Vagina (tissue), 2 donors: ENCODE measurements at places on chromosomes 6 and 20.

DNA sequence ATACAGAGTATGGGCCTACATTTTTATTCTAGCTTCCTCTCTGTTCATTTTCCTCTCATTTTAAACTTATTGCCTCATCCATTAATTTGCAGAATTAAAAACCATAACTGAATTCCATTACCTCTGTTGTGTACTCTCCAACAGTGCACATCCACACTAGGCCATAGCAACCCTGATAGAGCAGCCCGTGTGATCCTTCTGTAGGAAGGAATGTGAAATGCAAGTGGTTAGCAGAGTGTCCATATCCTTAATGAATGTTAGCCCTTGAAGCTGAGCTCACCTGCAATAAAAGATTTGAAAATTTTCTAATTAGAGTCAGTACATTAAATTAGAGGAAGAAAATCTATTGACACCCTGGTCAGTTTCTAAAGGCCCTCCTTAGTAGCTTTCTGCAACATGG lies 6.5 kb upstream of the GRIK2 start:
- DNase-seq = no peak

DNA sequence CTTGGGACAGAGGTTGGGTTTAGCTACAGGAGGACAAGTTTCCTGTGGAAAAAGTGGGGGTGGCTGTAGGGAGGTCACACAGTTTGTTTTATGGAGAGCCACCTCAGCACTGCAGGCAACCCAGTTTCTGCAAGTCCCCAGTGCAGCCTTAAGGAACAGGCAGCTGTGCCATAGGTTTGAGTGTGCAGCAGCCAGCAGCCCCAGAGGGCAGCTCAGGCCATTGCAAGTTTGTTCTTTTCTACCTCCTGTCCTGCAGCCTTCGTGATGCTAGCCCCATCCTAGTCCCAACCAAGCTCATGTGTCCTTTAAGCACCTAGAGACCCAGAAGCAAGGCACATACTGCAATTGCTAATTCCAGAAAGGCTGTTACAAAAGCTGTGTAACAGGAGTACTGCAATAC lies 58.8 kb downstream of the ZBTB9 start:
- no peak for DNase-seq

DNA sequence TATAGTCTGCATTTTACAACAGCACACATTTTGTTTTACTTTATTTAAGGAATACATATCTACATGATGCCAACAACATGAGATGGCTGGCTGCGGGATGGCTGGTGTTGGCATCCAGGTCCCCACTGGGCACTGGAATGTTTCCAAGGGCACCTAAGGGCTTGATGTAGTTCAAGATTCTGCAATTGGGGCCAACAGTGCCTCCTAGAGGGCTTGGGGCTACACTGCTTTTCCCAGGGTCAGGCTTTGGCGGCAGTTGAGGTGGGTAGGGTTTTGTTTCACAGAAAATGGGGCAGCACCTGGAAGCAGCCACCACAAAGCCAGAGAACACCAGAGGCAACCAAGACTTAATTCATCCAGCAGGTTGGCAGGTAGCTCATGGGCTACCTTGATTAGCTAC lies 202.2 kb upstream of the PRND start:
- DNase-seq = no peak

DNA sequence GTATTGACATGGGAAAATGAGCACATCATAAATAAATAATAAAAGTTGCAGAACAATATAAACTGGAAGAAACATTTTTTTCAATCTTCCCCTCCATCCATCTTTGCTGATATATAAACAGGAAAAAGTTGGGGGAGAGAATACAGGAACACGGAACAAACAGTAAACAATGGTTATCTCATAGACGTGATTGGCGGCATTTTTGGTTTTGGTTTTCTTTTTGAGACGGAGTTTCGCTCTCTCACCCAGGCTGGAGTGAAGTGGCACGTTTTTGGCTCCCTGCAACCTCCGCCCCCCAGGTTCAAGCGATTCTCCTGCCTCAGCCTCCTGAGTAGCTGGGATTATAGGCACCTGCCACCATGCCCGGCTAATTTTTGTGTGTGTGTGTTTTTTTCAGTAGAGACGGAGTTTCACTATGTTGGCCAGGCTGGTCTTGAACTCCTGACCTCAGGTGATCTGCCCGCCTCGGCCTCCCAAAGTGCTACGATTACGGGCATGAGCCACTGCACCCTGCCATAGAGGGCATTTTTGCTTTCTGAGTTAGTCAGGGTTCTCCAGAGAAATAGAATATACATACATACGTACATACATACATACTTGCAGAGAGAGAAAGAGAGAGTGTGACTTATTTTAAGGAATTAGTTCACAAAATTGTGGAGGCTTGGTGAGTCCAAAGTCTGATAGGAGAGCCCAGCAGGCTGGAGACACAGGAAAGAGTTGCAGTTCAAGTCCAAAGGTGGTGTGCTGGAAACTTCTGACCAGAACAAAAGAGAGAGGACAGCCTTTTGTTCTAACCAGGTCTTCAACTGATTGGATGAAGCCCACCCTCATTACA lies 22.6 kb downstream of the GNL1 start:
- no peak for DNase-seq

GRCh38 chr20:17808357-17808756 lies 108.6 kb downstream of the BANF2 start:
- no peak for DNase-seq

GRCh38 chr20:45924391-45925261 lies 9.9 kb upstream of the PCIF1 start:
- no peak for DNase-seq

GRCh38 chr6:109625199-109625598 lies 65.8 kb downstream of the AK9 start:
- DNase-seq = no peak

- DNase-seq = no peak
Measured at GRCh38 chr6:91132461-91132860, 545.6 kb upstream of the MAP3K7 start.

- DNase-seq = no peak
Measured at GRCh38 chr6:167797476-167798265, 29.0 kb upstream of the AFDN start.

- no peak for DNase-seq
Measured at GRCh38 chr6:36431197-36431596, 11.5 kb downstream of the PXT1 start.

DNA sequence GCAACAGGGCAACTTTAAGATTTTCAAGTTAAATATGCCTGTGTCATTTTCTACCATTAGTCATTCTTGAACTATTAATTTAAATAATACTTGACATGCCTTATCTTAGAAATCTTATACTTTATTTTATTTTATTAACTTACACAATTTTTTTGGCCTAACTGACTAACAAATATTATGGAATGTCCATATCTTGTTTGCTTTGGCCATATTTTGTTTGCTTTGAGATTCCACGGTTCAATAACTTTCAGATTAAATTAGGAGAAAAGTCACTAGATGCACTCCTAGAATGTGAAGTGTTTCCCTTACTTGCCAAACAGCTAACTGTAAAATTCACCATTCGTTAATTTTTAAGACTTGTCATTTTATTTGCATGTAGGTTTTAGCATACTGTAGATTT lies 684.0 kb upstream of the MANEA start:
- DNase-seq = no peak

DNA sequence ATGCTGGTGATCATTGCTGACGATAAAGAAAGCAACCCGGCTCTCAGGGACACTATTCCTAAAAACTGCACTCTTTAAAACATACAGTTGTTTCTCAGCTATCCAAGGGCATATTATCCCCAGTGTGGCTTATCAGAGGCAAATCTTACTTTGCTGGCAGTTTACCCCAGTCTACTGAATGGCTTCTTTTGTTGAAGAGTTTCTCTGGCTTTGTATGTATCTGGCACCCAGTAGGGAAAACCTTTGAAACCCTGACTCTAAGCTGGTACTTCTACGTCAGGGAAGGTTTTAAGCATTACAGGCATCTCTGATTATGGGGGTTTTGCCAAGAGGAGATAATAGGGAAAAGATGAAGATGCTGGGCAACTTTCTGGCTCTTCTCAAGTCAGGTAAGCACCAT lies 637.6 kb upstream of the CHD6 start:
- DNase-seq = no peak

DNA sequence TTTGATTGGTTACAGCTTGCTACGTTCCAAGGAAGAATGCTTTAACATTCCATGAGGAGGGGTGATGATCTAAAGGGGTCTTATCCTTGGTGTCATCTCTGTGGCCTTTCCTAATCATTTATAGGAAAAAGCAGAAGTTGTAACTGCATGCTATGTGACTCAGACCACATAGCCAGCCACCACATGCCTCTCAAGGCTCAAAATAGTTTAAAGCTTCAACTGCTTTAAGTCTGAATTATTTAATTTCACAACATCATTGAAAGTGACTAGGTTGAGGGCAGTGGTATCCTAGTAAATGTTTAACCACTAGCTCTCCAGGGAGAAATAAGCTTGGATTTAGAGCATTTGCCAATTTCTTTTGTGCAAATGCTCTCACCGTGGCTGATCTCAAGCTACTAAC lies 29.7 kb downstream of the MC3R start:
- no peak for DNase-seq

DNA sequence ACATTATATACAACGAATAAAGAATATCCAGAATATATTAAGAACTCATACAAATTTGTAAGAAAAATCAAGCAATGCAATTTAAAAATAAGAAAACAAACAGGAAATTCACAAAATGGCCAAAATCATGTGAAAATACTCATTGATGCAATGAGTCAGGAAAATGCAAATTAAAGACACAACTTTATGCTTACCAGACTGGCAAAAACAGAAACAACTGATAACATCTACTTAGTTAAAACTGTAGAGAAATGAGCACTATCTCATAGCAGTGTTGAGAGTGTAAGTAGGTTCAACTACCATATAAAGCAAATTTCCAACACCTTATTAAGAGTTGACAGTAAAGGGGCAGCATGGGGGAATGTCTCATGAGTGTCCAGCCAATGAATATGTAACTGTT lies 62.3 kb downstream of the SYCP2 start:
- DNase-seq = no peak

DNA sequence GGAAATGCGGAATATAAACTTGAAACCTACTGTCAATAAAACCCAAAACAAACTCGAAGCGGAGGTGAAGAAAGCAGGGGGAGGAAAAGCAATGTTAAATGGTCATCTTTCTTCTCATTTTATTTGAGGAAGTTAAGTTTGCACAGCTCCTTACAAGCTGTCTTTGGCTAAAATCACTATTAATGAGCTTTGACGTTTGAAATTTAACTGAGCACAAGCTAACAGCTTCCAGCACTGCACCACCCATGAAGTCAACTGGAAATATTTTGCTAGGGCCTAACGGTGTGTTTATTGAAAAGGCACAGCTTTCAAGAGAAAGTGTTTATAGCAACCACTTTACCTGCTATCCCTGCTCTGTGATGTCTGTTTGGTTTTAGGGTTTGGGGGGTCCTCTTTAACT lies 103.8 kb downstream of the PKHD1 start:
- no peak for DNase-seq

DNA sequence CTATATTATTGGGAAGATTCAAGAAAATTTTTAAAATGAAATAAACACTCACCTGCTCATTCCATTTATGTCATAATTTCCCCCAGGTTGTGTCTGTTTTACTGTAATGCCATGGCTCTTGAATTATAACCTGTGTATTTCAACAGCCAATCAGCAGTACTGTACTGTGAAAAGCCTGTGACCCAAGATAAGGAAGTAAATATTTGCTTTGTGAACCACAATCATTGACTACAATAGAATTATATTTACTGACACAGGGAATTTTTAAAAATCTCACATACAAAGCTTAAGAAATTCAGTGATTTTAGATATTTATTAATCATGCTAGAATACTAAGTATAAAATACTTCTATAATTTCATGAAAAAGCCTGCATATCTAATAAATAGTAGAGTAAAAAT lies 6.0 kb downstream of the RGS17 start:
- no peak for DNase-seq
